Gastroesophageal sphincter (tissue), 4 donors: ENCODE measurements at places on chromosomes 3 and 15.

DNA sequence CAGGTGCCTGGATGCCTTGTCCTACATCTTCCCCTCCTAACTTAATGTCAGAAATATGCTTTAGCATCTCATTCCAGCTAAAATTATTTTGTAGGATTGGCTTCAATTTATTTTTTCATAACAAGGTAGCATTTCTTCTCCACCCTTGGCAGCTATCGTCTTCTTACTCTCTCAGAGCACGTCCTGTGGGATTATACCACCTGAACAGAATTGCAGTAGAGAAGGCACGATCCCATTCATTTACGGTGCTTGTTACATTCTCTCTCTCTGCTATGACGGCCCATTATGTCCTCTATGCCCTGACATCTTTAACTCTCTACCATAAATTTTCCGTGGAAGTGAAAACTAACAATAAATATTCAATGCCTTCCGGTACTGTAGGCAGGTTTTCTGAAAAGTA, 103.3 kb downstream of the ROBO1 start:
- H3K27ac ChIP-seq: no peak overlapping the region
- no peaks in the 10 kb centered on the region for H3K36me3 ChIP-seq
- no peak for ATAC-seq
- H3K4me1 ChIP-seq: no peaks in the 10 kb centered on the region
- H3K27me3 ChIP-seq: no peaks in the 10 kb centered on the region

- H3K4me3 ChIP-seq: no peak overlapping the region
- ATAC-seq: no peak
- H3K27me3 ChIP-seq: no peaks in the 10 kb centered on the region
- H3K27ac ChIP-seq: no peak overlapping the region
- no peaks in the 10 kb centered on the region for H3K4me1 ChIP-seq
Observed at GRCh38 chr3:95595416-95596075, 1218.8 kb upstream of the EPHA6 start.

- no peak for ATAC-seq
- H3K27ac ChIP-seq: no peak overlapping the region
- no peaks in the 10 kb centered on the region for H3K27me3 ChIP-seq
- no peak overlapping the region for H3K4me3 ChIP-seq
- no peaks in the 10 kb centered on the region for H3K36me3 ChIP-seq
Observed at GRCh38 chr15:55239440-55240124, 42.8 kb upstream of the RSL24D1 start.

DNA sequence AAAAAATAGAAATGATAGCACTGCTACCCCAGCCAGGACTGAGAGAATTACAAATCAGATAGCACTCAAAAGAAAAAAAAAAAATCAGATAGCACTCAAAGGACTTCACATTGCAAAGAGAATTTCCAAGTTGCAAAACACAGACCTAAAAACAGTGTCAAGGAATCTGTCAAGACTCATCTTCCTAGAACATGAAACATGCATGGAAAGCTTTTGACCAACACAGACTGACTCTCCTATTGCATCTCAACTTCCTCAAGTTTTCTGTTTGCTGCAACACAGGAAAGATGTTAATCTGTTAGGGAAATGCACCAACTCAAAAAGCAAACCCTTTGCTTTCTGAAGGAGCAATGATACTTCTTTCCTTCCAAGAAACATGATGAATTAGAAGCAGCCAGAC, 42.3 kb downstream of the RAB27A start:
- ATAC-seq: peak; percentile 29
- no peaks in the 10 kb centered on the region for H3K27me3 ChIP-seq
- no peaks in the 10 kb centered on the region for H3K4me1 ChIP-seq
- H3K4me3 ChIP-seq: no peak overlapping the region

DNA sequence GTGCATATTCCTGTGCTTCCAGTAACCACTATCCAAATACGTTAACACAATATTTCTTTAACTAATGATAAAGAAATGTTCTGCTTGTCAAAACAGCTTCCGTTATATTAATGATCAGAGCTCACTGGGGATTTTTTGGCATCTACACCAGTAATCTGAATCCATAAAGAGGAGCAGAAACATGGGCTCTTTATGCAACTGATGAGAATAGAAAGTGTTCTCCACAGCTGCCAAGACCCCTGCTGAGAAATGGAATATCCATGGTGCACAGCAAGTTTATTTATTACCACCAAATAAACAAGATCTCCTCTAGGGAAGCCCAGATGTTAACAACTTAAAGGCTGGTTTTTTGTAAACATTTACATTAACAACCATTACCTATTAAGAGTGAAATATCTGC, 54.5 kb downstream of the ALDH1A2 start:
- H3K27ac ChIP-seq: no peak overlapping the region
- no peaks in the 10 kb centered on the region for H3K4me1 ChIP-seq
- no peak overlapping the region for H3K4me3 ChIP-seq
- H3K36me3 ChIP-seq: no peaks in the 10 kb centered on the region

DNA sequence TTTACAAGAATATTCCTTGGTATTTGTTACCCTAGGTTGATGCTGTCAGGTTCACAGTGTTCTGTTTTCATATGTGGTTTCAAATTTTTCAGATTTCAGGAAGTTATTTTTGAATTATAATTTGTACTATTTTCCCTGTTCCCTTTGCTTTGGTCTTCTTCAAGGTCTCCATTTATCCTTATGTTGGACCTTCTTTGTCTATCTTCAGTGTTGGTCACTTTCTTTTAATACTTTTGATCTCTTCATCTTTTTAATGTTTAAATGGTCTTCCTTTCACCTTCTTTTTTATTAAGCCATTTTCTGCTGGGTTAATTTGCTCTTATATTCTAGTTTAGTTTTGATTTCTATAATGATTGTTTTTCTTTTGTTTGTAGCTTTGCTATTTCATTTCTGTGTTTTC, 61.3 kb downstream of the KLHL25 start:
- H3K4me3 ChIP-seq: no peak overlapping the region
- H3K36me3 ChIP-seq: peaks cover 3% of the 10 kb centered on the region
- ATAC-seq: no peak
- peaks cover 32% of the 10 kb centered on the region for H3K4me1 ChIP-seq

DNA sequence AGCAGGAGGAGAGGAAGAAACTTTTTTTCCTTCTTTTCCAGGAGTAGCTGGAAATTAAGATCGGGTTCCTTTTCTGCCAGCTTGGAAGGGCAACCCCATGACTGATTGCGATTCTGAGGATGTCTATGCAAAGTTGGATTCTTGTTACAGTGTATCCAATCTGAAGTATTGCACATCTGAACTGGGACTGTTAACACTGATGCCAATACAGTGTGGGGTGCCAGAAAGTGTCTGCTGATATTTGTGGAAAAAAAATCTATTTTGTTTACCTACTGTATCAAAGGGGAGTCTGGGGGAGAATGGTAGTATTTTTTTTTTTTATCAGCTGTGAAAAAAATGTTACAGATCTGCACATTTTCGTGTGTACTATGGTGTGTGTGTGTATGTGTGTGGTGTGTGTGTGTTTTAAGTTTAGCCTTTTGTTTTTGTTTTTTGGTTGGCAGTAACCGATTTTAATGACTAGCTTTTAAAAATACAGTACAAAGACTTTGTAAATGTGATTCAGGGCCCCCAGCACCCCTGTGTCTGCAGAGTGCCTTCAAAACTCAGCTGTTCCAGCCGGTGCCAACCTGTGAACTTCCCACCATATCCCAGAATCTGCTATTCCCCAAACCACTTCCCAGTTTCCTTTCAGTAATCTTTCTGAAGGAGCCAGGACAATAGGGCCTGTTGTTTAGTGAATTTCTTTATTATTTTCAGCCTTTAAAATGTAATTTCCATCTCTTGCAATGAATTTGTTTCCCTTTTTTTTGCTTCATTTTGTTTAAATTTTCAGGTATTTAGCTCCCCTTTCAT, 1.9 kb downstream of the RAP2B start:
- H3K27ac ChIP-seq: peak overlapping the region; percentile 98
- no peaks in the 10 kb centered on the region for H3K36me3 ChIP-seq
- ATAC-seq: no peak

DNA sequence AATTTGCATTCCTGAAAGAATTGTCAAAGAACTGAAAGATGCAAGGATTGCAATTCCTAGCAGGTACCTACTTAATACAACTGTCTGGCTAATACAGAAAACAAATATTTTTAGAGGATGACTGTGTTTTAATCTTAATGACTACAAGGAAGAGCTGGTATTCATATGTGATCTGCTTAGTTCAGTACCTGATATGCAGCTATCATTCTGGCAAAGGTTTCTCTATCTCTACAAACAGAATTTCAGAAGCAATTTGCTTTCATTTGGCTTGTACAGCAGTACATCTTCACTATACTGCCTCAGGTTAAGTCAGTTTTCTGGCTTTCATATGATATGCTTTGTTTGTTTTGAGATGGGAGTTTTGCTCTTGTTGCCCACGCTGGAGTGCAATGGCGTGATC, 51.3 kb downstream of the TBL1XR1 start:
- no peak overlapping the region for H3K4me3 ChIP-seq
- H3K4me1 ChIP-seq: peaks cover 12% of the 10 kb centered on the region
- H3K36me3 ChIP-seq: no peaks in the 10 kb centered on the region
- H3K27me3 ChIP-seq: no peaks in the 10 kb centered on the region
- no peak overlapping the region for H3K27ac ChIP-seq

DNA sequence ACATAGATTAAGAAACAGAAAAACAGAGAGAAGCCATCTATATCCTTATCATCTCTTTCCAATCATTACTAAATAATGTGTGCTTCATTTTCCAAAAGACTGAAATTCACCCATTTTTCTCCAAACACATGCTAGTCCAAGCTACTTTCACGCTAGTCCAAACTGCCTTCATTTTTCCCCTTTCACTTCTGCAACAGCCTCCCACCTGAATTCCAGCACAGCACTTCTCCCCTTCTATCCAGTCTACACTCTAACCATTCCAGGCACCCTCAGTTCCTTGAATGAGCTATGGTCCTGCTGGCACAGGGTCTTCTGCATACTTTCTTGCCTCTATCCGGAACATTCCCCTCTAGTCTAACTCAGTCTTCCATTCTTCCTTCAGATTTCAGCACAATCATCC, 112.0 kb downstream of the THRB start:
- H3K27ac ChIP-seq: no peak overlapping the region
- H3K27me3 ChIP-seq: no peaks in the 10 kb centered on the region
- no peak for ATAC-seq
- no peak overlapping the region for H3K4me3 ChIP-seq
- no peaks in the 10 kb centered on the region for H3K4me1 ChIP-seq
- H3K36me3 ChIP-seq: no peaks in the 10 kb centered on the region
